Spleen (tissue), 13 donors: ENCODE measurements at places on chromosomes 5 and 9. TPM values are rescaled to one million over a fixed set of nuclear protein-coding genes. Genes with fewer than 3 reads are reported as not detected.

The SPINK5 gene
- total RNA-seq = 0.21 TPM

The RNF183 gene
- not detected for total RNA-seq

The STC2 gene
- 35.7 TPM for total RNA-seq

The FLT4 gene
- 20.7 TPM for total RNA-seq

The HRCT1 gene
- not detected for total RNA-seq

The PCDHA7 gene
- not detected for total RNA-seq
